ENCODE measurements at places on chromosomes 5 and 9.
A peak's percentile ranks its signal among the peaks of the same experiment; 100 is the strongest.

- DNase-seq: no peak
These were observed 2.9 kb downstream of the WDR38 start for GRCh38 chr9:124855944-124856765.

- no peak for DNase-seq
These were observed 412.1 kb downstream of the KDM4C start for GRCh38 chr9:7169717-7170389.

GRCh38 chr9:129910628-129911567 is 75.6 kb downstream of the USP20 start:
- DNase-seq: no peak

DNA sequence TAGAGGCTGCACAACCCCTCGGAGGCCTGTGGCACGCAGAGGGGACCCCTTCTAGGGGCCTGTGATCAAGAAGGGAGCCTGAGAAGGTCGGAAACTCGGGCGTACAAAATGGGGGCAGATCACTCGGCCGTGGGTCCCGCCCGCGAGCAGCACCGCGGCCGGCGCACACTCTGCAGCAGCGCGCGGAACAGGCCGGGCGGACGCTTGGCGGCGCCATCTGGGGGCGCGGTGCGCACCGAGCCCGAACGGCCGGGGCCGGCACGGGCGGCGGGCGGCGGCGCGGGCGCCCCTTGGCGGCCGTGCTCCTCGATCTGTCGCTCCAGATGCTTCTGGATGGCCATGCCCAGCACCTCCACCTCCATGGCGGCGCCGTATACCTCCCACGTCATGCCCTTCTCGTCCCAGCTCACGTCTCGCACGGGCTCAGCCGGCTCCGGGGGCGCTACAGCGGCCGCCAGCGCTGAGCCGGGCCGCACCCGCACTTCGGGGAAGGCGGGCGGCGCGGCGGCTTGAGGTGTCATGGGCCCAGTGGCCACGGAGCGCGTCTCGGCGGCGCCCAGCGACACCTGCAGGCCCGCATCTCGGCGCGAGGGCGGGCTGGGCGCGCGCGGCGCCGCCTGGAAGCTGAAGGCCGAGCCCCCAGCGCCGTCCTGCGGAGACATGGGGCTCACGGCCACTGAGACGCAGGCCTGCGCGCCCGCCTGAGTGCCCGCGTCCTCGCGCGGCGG is 13.1 kb downstream of the GPRIN1 start:
- no peak for DNase-seq

DNA sequence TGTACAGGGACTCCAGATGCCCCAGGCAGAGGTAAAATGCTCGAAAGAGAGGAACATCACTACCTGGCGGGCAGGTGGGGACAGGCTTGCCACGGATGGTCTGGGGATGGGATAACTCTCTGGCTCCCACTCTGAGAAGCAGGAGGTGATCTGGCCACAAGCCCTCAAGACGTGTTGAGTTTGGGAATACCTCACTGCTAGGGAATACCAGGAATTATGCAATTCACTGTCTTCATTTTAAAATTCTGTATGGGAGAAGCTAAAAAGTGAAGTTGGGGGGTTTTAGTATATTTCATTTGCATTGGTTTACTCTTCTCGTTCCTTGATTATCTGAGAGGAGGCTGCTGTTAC is 510.4 kb downstream of the CCDC171 start:
- DNase-seq: no peak

- DNase-seq: no peak
These were observed 384.8 kb downstream of the PRR16 start for GRCh38 chr5:120848883-120849282.

DNA sequence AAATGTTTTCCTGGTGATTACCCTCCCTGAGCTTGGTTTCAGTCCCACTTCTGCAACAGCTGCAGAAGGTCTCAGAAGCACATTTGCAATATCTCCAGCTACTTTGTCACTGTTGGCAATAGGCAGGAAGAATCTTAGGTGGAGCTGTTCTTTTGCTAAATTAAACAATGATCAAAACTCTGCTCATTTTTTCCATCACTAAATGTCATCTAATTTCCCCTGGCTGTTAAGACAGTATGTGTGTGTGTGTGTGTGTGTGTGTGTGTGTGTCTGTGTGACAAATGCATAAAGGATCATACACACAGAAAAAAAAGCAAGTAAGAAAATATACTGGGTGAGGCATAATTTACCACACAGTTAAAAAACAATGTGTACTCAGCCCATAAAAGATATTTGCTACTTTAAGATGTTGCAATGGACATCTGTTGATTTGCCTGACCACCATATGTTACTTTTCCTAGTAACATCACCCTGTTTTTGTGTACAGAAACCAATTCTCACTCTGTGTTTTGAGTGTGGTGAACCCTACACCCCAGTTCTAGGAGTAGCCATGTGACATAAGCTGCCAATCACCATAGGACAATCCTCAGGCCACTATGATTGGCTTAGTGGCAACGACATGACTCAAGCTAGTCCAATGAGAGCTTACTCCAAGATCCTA is 572.6 kb upstream of the CLINT1 start:
- peak; percentile 16 for DNase-seq

DNA sequence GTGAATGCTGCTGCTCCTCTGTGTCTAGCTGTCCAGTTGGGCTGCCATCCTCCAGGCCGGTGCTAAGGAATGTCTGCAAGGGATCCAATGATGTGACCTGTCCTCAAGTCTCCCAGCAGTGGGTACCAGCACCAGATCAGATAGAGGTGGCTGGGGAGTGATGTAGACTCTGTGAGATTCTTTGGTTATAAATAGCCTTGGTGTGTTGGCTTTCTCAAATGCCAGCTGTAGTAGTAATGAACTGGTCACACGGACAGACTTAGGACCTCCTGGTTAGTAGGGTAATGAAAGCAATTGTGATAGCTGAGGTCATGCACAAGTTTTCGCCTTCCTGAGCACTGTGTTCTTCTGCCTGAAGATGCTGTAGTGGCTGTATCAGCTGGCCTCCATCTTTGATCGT is 29.9 kb upstream of the RANBP6 start:
- no peak for DNase-seq

- DNase-seq: no peak
These were observed 82.9 kb downstream of the COL23A1 start for GRCh38 chr5:178507151-178507932.

DNA sequence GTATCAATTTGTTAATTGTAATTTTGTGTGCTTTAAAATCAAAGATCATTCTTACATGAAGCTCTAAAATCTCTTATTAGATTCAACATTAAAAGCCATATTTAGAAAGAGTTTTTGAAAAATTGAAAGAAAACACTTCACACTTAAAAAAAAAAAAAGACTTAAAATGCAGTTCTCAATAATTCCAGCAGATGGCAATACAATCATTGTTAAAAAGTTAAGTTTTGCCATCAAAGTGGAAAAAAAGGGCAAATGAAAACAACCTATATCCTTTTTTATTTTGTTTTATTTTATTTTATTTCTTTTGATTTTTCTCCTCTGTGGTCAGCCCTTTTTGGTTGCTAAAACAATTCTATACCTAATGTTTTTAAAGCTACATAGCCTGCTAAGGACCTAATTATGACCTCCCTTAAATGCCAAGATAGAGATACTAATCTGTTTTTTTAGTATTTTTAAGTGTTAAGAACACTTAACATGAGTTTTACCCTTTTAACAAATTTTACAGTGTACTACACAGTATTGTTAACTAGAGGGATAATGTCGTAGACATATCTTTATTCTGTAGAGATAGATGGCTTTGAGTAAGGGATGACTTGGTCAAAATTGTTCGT is 154.2 kb upstream of the DAB2 start:
- no peak for DNase-seq

DNA sequence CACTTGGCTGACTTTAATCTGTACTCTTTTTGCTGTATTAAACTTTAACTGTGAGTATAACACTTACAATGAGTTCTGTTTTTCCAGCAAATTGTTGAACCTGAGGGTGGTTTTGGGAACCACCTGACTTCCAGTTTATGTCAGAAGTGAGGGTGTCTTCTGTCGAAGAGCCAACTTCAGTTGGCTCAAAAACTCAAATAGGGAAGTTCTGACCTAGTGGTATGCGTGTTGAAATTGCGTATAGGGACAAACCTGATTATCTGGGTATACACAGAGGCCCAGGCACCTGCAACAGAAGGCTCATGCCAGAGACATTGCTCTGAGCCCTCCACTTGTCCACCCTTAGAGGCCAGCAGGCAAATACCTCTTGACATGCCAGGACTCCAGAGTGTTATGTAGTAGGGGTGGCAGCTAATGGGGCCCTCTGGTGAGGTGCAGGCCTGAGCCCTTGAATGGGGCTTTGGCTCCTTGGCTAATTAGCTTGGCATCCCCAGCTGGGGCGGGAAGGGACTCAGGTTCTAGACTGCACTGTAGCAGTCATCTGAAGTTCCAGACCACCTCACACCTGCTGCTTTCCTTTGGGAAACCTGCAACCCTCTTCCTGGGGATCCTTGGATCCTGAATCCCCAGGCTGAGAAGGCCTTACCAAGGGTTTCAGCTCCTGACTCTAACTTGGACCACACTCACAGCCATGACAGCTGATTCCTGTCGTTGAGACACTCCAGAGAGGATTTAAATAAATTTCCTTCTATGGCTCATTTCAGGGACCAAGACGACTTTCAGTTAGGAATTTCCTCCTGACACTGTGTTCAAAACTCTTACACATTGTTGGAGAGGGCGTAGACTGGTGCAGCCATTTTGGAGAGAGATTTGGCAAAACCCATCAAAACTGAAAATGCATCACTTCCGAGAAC is 189.6 kb downstream of the HSPA4 start:
- DNase-seq: peak; percentile 20

- DNase-seq: peak; percentile 13
These were observed 271.9 kb upstream of the ADAMTS16 start for GRCh38 chr5:4868140-4868735.

DNA sequence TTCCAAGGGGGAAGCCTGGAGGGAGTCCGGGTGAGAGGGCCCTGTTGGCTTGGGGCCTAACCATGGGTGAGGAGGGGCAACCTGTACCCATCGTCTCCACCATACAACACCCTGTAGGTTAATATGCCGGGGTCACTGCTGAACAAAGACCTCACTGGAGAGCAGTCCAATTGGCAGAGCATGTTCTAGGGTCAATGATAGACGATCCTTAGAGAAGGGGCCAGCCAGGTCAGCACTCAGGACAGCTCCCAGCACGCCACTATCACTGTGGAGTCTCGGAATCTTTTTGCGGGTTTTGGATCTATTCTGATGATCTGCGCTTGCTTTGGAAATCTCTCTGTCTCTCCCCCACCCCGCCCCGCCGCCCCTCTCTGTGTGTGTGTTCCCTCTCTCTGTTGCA is 218.4 kb upstream of the MVB12B start:
- DNase-seq: no peak

- DNase-seq: no peak
These were observed 167.5 kb downstream of the HSPA4 start for GRCh38 chr5:133219296-133219695.

DNA sequence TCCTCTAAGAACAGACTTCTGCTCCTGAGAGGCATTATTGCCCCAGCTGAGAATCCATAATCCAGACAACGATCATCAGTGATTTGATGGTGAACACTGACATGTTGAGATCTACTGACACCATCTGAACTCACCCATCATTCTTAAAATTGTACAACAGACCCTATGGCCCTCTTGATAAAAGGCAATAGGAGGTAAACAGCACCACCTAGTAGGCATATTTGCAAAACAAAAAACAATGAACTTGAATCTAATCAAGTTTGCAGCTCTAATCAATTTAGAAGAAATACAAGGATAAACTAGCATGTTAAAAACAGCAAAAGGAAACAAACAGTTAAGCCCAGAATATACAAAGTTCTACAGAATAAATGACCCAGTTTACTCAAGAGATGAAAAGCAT is 89.6 kb downstream of the SFXN1 start:
- no peak for DNase-seq

GRCh38 chr5:98771382-98772109 is 1.9 kb upstream of the RGMB start:
- peak; percentile 47 for DNase-seq

DNA sequence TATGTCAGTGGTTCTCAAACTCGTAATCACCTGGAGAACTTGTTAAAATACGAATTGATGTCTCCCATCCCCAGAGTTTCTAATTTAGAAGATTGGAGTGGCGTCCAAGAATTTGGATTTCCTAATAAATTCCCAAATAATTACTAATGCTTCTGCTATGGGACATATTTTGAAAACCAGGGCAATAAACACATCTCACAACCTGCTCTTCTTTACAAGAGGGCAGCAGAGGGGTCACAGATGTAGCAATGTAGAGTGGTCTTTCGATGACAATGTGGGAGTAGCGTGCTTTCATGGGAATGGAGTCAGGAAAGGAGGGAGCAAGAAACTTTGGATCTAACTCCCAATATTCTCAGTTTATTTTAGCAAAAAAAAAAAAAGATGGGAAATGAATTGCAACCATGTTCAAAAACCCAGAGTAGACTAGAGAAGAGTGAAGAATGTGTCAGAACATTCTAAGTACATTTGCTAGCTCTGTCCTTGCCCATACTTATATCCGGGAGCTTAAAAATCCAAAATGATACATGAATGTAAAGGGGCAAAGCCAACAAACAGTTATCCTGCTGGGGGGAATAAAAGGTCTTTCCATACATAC is 33.8 kb upstream of the ALDH1A1 start:
- DNase-seq: no peak

GRCh38 chr5:54388409-54388808 is 67.1 kb upstream of the HSPB3 start:
- DNase-seq: no peak

GRCh38 chr5:660491-661030 is 32.6 kb downstream of the TPPP start:
- DNase-seq: no peak

DNA sequence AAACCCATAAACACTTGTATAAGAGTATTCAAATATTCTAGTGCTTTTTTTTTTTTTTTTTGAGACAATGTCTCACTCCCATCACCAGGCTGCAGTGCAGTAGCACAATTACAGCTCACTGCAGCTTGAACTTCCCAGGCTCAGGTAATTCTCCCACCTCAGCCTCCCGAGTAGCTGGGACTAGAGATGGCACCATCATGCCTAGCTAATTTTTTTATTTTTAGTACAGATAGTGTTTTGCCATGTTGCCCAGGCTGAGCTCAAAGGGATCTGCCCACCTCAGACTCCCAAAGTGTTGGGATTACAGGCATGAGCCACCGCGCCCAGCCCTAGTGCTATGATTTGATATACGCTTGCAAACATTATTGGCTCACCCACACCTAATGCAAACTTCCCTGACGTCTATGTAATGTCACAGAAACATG is 11.8 kb downstream of the IL6ST start:
- DNase-seq: no peak

DNA sequence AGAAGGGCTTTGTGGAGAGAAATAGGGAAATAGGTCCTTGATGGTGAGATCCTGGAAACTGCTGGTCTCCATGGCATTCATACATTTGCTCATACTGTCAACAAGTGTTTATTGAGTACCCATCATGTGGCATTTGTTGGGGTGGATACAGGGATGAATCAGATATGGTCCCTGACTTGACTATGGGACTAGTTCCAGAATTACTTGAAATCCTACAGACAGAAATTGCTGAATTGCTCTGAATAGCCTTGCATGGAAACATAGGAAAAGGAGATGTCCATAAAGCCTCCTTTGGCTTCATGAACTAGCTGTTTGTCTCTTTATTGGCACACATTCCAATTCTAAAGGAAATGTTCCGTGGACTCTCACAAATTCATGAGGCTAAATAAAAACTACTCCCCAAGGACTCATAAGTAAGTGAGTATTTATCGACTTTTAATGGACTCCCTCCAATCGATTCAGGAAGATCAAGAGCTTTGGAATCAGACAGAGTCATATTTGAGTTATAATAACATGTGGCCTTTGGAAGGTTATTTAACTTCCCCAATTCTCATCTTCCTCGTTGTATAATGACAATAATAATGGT is 122.4 kb upstream of the C6 start:
- no peak for DNase-seq
